Neuronal stem cell (in vitro differentiated cells): ENCODE measurements at places on chromosomes 12 and 14.
A peak's percentile ranks its signal among the peaks of the same experiment; 100 is the strongest.

DNA sequence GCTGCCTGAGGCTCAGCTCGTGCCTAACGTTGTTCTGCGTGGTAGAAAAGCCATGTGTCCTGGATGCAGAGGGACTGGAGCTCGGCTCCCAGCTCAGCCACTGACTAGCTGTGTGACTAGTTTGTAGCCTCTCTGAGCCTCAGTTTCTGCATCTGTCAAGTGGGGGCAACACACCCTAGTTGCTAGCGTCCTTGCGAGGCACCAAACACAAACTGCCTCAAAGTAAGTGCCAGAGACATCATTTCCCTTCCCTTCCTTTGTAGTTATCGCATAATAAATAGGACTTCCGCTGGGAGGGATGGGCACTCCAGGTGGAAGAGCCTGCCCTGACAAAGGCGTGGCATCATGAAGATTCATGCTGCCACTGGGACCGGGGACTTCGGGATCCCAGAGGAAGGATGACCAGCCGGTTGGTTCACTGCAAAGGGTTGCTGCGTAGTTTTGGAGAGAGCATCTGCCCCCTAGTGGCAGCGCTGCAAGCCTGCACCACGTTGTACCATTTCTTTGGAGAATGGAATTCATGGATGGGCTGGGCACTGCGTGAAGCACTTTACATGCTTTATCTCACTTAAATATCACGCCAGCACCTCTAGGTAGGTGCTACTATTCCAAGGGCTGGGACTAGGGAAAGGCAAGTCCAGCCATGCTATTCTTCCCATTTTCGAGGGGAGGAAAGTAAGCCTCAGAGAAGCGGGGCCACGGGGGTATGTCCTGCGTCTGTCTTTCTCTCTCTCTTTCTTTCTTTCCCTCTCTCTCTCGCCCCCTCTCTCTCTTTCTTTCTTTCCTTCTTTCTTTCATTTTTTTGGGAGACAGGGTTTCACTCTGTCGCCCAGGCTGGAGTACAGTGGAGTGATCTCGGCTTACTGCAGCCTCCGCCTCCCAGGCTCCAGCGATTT is 4.6 kb downstream of the CCDC197 start:
- DNase-seq, result peak; percentile 56

GRCh38 chr14:24965934-24966578 is 83.9 kb downstream of the STXBP6 start:
- DNase-seq, result peak; percentile 9

- DNase-seq, result no peak
Observed at GRCh38 chr12:44076871-44077270, 241.0 kb downstream of the TMEM117 start.

DNA sequence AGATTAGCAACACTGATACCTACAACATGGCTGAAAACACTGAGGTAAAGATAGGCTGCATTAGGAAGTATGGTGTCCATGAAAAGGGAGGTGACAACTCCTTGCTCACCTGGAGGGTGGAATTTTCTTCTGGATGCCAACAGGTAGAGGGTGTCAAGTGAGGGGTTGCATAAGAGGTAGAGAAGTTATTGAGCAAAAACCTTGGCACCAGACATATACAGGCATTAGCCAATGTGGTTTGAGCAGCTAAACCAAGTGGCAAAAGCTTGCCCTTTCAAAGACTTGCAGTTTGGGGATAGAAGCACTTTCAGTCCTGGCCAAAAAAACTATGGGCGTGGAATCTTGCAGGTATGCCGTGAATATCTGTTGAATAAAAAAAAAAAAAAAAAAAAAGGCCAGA is 3.8 kb downstream of the RITA1 start:
- no peak for DNase-seq

GRCh38 chr14:72291908-72292688 is 359.9 kb downstream of the RGS6 start:
- DNase-seq, result peak; percentile 63

- DNase-seq, result no peak
Observed at GRCh38 chr12:84757978-84758377, 154.6 kb downstream of the SLC6A15 start.

DNA sequence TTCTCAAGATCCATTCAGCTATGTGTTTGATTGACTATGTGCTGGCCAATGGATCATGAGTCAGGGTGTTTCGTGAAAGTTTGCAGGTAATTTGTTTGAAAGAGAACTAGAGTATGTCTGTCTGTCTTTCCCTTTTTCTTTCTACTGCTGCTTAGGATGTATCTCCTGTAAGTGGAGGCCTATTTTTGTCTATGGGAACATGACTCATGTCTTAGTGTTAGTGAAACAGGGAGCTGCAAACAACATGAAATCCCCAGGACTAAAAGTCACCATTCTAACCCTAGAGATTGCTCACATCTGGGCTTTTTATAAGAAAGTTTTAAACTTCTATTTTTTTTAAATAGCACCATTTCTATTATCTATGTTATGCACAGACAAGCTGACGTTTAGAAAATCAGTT is 333.0 kb downstream of the CCER1 start:
- DNase-seq, result no peak

- peak; percentile 78 for DNase-seq
Observed at GRCh38 chr12:124566161-124566996, 1.0 kb downstream of the NCOR2 start.

DNA sequence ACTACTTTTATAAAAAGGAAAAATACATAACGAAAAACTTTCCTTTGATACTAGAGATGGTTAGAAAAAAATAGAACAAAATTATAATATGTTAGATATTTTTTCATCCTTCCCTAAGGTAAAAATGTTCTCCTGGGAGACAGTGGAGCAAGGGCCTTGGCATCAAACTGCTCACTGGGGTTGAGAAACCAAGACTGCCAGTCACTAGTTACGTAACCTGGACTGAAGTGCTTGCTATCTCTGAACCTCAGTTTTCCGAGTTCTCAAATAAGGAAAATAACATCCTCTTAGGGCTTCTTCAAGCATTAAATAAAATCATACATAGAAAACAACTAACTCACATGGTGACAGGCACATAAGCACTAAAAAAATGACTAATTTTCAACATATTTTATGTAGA is 48.2 kb upstream of the FRMD6 start:
- no peak for DNase-seq

- no peak for DNase-seq
Observed at GRCh38 chr12:11824069-11824468, 174.6 kb downstream of the ETV6 start.

GRCh38 chr12:16189849-16190248 is 87.6 kb downstream of the SLC15A5 start:
- DNase-seq, result no peak

DNA sequence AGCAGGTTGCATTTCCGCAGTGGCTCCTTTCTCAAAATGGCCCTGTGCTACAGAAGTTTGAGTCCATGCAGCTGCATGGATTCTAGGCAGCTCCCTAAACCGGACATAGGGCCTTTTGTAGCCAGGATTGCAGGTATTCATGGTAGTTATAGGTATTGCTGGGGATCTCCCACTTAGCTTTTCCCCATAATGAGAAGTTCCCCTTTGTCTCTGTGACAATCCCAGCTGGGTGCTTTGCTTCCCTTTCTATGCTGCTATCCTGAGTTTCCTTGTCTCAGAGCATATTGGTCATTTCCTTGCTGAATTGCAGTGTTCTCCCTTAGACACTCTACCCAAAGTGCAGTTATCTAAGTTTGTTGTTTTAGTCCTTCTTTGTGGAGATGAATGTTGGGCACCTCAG is 120.9 kb upstream of the MIS18BP1 start:
- peak; percentile 9 for DNase-seq

DNA sequence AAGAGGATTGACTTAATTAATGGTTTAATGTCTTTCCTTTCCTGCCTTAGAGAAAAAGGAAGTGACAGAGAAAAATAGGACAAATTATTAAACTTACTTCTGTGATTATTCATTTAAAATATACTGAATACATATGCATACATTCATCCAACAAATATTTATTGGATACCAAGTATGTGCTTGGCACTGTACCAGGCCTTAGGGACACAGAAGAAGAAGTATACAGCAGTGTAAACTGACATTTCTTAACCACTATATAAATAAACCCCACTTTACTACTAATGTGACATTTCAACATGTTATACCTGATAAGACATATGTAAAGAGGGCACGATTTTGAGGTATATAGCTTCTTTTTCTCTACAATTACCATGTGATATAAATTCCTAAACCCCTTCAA is 53.6 kb downstream of the ERO1A start:
- no peak for DNase-seq

- no peak for DNase-seq
Observed at GRCh38 chr12:108106599-108106998, 22.5 kb upstream of the WSCD2 start.

- DNase-seq, result no peak
Observed at GRCh38 chr12:108649126-108649525, 15.4 kb upstream of the SELPLG start.

DNA sequence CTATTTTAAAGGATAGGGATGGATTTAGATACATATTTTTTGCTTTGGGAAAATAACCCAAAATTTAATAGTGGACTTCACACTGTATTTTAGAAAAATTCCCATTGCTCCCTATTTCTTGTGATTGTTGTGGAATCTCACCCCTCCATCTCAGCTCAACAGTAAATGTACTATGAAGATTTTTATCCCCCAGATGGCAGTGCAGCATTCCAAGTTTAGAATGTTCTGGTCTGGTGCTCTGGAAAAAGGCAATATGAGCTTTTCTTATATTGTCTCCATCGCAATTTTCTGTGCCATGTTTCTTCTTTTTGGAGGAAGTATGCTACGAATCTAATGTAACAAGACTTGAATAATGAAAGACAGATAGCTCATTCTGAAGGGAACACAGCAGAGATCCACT is 471.7 kb upstream of the SYT1 start:
- DNase-seq, result no peak

DNA sequence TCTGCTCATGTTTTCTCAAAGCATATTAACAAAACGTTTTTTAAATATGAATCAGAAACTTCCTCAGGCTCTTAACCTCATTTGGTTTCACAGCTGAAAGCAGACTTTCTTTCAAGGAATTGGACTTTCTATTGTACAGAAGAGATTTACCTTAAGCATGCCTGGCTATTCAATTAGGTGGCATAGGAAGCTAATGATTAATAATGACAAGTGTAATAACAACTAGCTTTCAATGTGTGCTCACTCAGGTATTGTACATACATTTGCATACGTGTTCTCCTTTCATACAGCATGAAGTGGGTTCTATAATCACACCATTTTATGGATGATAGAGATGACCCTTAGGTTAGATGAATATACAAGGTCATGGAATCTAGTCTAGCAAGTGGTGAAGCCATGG is 115.7 kb downstream of the ANO6 start:
- no peak for DNase-seq

GRCh38 chr12:67442896-67443295 is 173.7 kb downstream of the CAND1 start:
- DNase-seq, result no peak

- DNase-seq, result no peak
Observed at GRCh38 chr12:103590271-103590670, 3.2 kb downstream of the STAB2 start.

GRCh38 chr14:92493024-92493423 is 20.6 kb upstream of the RIN3 start:
- no peak for DNase-seq

DNA sequence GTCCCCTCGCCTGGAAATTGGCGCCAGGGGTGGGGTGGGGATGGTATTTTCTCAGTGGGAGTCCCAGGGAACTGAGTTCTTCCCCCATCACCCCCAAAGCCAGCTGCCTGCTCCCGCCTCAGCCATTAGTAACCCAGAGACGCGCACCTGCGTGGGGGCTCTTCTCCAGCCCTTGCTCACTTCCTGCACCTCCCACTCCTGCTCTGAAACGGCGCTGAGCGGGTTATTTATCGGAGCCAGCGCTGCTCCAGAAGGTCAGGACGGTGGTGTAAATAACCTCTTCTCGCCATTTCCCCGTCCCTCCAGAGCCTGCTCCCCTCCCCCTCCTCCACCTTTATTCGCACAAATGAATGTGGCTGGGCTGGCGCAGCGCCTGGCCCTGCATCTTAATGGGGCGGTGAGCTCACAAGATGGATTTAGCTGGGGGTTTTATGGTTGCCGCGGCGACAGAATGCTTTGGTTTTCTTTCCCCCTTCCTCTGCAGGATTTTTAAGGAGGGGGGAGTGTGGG is 12.2 kb downstream of the GPR84 start:
- DNase-seq, result peak; percentile 79
